ENCODE measurements at places on chromosomes 7 and 10.

DNA sequence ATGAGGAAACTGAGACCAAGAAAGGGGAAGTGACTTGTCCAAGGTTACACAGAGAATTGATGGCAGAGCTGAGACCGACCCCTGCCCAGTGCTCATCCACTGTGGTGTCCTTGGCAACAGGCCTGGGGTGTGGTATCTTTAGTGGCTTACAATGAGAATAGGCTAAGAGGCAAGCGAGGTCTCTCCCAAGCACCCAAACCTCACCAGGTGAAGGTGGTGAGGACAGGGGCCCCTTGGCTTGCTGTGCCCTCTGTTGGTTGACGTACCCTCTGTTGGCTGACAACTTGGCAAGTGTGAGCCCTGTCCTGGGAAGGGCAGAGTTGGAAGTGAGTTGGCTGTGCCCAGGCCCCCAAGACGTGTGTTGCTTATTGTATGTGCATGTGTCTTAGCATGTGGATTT, 166.9 kb downstream of the GRK5 start:
- no peak for DNase-seq

DNA sequence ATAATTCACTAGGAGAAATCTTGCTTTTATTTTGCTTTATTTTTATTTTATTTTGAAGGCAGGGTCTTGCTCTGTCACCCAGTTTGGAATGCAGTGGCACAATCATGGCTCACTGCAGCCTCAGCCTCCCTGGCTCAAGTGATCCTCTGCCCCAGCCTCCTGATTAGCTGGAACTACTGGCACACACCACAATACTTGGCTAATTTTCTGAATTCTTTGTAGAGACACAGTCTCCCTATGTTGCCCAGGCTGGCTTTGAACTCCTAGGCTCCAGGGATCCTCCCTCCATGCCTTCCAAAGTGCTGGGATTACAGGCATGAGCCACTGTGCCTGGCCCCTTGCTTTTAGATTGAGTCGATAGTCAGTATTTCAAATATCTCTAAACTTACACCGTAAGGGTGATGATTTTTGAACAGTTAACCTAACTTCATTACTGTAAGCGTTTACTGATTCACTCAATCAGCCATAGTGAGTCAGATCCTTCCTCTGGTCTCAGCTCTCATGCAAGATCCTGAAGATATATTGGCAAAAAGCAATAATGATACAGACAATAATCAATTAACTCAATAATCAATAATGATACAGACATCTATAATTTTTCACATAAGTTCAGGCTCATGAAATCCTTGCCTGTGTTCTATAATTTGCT, 239.5 kb downstream of the KIAA1217 start:
- no peak for DNase-seq

- no peak for DNase-seq
These were observed 448.5 kb downstream of the KCNMA1 start for GRCh38 chr10:77189075-77189474.

DNA sequence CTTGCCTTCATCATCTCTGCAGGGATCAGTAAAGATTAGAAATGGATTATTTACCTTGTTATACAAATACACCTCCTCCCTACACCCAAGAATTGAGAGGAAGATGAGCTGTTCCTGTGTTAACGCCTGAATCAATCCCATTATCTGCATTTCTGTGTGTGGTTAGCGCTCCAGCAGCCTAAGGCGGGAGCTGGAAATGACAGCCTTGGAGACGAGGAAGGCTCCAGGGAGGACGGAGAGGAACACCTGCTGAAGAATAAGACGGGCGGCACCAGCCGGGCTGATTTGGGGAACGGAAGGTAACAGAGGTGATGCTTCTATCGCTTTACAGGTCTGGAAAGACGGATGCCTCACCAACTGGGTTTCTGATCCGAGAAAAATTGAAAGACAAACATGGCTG, 34.2 kb upstream of the DDC start:
- DNase-seq: no peak

DNA sequence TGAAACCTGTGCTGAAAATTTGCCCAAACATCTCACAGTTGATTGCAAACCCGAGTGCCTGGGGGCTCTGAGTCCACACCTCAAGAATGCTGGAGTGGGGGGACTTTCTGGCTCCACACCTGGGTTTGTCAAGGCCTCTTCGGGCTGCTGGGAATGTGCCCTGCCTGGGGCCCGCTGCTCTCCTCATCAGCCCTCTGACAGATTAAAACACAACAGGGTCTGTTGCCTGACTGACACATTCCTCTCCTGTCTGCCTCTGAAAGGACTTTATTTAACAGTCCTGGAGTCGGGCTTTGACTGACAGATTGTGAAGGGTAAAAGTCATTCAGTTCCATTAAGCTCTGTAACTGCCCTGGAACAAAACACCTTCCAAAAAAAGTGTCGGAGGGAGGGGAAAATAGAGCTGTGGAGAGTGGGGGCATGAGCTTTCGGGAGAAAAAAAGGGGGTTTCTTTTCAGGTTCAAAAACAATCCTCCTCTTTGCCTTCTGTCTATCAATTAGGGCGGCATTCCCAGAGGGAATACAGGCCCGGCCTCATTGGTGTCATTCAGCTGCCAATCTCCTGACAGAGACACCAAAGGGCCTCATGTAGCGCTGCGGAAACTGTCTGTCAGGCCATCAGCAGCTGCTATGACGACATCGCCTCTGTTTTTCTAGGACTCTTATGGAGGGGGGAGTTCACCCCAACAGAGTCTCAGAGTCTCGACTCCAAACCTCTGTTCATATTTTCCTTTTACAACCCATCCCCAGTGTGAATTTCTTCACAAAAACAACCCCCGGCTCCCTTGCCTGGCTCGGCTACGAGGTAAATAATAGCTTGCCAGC, 398.8 kb upstream of the NFE2L3 start:
- peak; percentile 79 for DNase-seq

DNA sequence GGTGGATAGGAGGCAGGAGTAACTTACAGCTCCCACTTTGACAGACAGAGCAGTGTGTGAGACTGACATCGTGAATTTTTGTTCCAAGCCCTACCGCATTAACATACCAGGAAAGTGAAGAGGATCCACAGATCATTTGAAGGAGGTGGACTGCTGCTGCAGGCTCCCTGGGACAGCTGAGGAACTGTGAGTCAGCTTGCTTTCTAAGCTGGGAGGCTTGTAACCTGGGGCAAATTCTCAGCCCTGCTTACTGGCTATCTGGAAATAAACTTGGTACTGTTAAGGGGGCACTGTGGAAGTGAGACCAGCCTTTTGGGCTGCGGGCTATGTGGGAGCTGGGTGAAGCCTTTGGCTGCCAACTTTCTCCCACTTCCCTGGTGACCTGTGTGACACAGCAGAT, 1202.5 kb downstream of the DNAJB9 start:
- no peak for DNase-seq

GRCh38 chr7:5525271-5526099, 101.9 kb upstream of the TNRC18 start:
- no peak for DNase-seq

- no peak for DNase-seq
These were observed 79.2 kb upstream of the FRMD4A start for GRCh38 chr10:14409856-14410458.

- DNase-seq: no peak
These were observed 30.8 kb upstream of the AGR3 start for GRCh38 chr7:16912540-16912939.

DNA sequence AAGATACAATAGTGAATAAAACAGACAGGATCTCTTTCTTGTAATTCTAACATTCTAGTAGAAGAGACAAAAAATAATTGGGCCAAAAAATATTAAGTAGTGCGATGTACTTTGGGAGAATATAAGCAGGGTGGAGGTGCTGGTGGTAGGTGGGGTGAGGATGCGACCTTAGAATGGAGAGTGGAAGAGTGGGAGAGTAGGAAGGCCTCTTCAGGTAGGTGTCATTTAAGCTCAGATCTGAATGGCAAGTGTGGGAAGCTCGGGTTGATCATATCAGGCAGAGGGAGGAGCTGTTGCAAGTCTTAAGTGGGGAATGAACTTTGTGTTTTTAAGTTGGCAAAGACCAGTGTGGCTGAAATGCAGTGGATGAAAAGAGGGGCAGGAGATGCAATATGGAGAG, 3.8 kb upstream of the IFRD1 start:
- DNase-seq: no peak

- no peak for DNase-seq
These were observed 121.6 kb downstream of the REEP3 start for GRCh38 chr10:63642808-63643207.

GRCh38 chr7:770741-771166, 43.7 kb upstream of the PRKAR1B start:
- DNase-seq: peak; percentile 73

GRCh38 chr10:72248468-72249151, 25.1 kb upstream of the DDIT4 start:
- DNase-seq: peak; percentile 95

DNA sequence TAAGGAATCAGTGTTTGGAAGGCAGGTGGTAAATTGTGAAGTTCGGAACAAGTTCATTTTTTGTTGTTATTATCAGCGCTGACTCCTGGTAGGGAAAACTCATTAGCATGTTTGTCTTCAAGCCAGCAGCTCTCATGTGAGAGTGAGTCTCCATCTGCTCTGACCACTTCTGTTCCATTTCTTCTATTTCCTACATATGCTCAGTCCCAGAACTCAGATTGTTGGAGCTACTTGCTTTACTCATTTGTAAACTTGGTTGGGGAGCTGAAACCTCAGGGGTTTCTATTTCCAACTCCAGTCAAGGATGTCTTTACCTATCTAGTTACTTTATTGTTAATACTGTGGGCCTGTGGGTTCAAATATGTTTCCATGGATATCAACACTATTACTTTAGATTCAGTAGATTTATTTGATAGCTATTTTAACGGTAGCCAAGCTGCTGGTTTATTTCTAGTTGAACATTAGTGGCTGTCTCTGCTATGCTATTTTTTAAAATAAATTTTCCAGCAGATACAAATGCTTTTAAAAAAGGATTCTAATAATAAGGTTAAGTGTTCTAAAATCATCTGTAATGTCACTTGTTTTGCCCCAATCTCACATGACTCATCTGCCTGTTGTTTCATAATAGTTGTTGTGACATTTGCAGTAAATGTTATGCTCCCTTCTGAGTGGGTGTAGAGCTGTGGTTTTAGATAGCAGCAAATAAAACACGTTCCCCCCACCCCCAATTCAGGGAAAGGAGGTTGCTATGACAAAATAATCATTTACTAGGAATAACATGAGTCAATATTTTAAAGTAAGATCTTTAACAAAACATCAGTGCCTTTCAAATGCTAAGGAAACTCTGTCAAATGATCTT, 143.3 kb downstream of the HDAC9 start:
- no peak for DNase-seq

DNA sequence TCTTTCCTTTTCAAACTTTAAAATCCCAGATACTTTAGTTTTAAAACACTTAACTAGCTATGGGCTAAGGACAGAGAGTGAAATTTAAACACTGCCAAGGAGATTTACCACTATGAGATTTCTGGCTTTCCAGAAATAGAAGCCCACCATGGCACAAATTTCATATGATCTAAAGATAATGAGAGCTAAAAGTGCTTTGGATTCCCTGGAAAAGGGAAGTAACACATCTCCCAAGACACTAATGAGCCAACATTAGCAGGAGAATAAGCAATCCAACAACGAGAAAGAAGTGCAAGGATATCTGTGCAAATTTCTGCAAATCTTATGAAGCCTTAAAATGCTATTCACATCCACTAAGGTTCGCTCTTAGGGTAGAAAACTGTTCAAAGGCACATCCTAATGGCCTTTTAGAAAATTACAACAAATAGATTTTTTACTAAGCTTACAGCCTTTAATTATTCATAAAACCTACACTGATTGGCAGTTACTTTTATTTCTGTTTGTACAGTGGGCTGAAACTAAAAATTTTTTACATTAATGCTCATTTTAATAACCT, 100.3 kb downstream of the RAPGEF5 start:
- no peak for DNase-seq

DNA sequence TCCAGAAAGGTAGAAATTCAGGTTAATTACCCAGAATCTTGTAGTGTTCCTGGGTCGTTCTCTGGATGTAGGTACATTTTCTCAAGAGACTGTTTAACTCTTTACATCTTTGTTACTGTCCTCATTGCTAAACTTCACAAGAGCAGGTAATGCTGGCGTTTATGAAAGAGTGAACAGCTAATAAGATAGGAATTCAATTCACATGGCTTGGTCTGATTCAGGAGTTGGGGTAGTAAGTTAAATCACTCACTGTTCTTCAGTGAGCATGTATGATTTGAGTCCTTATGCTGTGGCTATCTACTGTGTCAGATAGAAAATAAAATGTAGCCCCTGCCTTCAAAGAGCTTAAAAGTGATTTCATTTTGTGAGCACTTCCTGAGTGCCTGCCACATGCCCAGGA, 480.0 kb downstream of the LRMDA start:
- DNase-seq: no peak

DNA sequence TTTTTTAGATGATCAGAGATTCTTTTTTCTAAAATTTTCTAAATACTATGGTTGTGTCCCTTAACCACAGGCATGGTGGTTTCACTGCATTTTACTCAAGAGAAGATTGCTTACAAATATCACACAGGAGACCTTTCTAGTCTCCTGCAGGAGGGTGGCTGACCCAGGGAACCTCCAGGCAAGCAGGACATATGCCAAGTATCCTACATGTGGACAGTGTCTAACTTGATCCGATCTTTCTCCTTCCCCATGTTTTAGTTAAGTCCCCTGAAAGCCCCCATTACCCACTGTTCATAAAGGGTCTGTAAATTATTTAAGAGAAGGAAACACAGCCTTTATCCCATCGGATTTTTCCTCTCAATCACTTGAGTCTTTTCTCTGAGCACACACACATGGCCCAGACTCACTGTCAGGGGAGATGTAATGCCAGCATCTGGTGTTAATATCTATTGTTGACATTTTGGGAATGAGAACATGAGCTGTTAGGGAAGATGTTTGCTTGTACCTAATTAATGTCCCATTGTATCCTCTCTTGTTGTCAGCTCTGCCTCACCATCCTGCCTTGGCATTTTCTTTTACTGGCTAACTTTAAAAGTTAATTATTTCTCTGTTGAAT, 755.2 kb downstream of the AUTS2 start:
- peak; percentile 50 for DNase-seq

GRCh38 chr7:102322202-102322715, 34.0 kb downstream of the SPDYE6 start:
- no peak for DNase-seq

- DNase-seq: no peak
These were observed 21.1 kb upstream of the FAM53B start for GRCh38 chr10:124765256-124765655.

- no peak for DNase-seq
These were observed 46.3 kb downstream of the PKD1L1 start for GRCh38 chr7:47902013-47902412.
